Inflammatory macrophage (primary cell): ENCODE measurements at places on chromosomes 7 and 10.

DNA sequence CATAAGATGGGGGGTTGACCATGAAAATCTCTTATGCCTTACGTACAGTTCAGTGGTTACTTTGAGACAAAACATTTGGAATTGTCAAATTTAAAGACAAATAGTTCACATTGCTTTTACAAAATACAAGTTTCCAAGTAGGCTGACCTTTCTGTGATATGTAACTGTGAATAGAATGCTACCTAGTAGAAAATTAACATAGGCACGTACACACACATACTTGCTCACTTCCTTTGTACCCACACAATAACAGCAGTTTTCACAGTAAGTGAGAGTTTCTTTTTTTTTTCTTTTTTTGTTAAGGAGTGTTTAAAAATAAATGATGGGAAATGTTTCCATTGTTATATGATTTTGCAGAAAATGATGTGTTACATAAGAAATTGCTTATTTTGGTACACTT lies 53.3 kb upstream of the SP8 start:
- DNase-seq: no peak

DNA sequence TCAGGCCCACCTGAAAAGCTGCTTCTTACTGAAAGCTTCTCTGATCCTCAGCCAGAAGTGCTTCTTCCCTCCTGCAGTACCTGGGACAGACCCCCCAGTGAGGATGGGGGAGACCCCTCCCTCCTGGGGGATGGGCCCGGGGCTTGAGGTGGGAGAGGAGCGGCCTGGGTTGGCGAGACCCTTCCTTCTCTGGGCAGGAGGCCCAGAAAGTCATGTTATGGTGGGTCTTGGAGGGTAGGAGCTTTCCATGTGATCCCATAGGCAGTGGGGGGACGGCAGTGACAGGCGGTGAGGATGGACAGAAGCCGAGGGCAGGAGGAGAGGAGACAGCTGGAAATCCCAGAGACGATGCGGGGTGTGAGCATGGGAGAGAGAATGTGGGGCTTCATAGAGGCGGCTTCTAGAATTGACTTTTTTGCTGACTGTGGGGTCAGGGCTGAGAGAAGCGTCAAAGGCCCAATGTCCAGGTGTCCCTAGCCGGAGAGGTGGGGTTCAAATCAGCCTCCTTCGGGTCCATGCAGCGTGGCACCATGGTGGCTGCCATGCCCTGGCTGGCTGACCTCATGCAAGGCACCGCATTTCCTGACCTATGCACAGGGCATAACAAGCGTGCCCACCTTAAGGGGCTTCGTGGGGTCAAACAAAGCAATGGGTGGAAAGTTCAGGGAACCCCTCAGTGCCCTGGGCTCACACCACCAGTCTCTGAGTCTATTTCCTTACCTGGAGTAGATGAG lies 154.0 kb downstream of the UBE2H start:
- DNase-seq: no peak

DNA sequence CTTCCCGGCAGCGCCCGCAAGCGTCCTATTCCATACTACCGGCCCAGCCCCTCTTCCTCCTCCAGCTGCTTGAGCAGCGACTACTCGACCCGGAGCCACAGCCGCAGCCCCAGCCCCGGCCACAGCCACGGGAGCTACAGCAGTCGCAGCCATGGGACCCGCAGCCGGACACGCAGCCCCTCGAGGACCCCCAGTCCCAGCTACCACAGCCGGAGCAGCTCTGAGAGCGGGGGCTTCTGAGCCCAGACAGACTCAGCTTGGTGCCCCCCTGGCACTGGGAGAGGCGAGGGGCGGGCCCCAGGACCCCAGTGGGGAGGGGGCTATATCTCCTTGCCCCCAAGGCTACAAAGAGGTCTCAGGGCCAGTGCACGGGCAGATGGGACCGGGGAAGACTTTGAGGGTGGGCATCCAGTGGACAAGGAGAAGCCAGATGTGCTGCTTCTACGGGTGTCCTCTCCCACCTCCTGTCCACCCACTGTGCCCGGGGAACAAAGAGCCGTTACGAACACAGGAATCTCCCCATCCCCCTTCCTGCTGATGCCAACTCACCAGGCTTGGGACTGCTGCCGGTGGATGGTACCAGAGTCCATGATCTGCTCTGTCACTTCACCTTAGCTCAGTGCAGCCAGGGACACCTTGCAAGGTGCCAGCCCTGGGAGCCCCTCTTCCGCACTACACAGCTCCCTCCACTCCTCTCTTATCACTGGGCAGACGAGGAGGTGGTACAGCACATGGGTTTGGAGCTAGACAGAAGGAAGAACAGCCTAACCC lies 16.7 kb upstream of the HSPB1 start:
- DNase-seq: no peak

DNA sequence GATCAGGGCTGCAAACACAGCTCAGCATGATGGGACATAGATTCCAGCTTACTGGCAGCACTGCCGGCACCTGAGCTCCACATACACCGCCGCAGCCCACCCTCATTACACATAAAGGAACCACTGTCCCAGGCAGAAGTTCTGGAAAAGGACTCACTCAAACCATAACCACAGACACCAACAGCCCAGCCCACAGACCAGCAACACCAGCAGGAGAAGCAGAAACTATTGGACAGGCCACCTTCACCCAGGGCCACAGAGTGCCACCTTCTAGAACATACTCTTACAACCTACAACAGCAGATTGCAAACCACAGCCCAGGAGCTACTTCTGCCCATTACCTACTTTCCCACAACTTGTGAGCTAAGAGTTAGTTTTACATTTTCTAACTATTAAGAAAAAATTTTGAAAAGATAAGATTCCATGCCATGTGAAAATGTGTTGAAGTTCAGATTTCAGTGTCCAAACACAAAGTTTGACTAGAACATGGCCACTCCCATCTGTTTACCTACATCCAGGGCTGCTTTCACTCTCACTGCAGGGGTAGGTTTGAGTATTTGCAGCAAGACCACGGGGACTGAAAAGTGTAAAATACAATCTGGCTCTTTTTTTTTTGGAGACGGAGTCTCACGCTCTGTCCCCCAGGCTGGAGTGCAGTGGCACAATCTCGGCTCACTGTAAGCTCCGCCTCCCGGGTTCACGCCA lies 153.0 kb downstream of the TNS3 start:
- DNase-seq: no peak

- DNase-seq: no peak
These were observed at the start of gene DLX6 for GRCh38 chr7:97005183-97006054. DLX6 (plus strand) TSS chr7:97005553; CDS start chr7:97005978, 425 bp downstream.

GRCh38 chr7:138440460-138440859 lies 19.6 kb upstream of the TRIM24 start:
- DNase-seq: no peak
